ENCODE measurements at places on chromosomes 2 and 18.

- DNase-seq, result no peak
Observed at GRCh38 chr18:13448335-13448795, 229.8 kb downstream of the LDLRAD4 start.

DNA sequence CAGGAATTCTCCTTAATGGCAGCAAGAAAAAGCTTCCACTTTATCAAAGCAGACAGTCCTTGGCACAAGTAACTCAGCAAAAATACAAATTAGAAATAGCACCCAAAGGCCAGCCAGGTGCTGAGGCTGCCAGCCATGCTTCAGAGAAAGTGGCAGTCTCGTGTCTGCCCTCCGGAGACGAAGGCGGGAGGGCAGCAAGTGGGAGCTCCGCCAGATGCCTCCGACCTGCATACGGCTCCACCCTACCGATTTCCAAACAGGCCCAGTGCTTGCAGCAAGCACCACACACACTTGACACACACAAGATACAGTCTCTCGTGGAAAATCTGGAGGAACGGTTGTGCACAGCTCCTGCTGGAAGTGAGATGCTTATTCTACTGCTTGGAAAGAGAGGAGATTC is 134.9 kb upstream of the REV1 start:
- DNase-seq, result no peak

DNA sequence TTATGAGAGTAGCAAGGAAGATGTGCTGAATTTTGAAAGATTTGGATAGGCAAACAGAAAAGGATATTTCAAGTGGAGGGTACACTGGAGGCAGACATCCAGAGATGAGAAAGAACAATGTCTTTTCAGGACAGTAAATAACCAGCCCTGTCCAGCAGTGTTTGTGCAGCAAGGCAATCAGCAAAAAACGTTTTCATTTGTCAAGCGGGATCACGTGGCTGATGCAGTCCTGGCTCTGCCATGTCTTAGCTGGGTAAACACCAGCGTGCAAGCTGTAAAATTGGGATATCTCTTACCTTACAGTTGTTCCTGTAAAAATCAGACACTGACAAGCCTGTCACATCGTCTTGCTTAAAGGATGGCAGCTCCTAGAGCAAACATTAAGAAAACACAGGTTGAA is 67.8 kb downstream of the CWC22 start:
- no peak for DNase-seq

DNA sequence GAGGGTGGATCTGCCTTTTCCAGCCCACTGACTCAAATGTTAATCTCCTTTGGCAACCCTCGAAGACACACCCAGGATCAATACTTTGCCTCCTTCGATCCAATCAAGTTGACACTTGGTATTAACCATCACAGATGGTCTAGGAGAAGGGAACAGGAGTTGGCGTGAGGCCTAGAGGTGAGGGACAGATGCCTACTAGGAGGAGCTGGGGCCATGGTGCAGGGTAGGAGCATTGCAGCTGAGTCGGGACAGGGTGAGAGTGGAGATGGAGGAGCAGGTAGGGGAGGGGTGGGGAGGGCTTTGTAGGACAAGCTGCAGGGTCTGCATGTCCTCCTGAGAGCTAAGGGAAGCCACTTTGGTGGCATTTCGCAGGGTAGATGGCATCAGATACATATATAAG is 140.0 kb downstream of the VAPA start:
- DNase-seq, result no peak

- DNase-seq, result no peak
Observed at GRCh38 chr2:189585226-189585756, 4.7 kb upstream of the SLC40A1 start.

Measured in left hindlimb (tissue), 1 donor.